ENCODE measurements at places on chromosomes 13 and 19.

DNA sequence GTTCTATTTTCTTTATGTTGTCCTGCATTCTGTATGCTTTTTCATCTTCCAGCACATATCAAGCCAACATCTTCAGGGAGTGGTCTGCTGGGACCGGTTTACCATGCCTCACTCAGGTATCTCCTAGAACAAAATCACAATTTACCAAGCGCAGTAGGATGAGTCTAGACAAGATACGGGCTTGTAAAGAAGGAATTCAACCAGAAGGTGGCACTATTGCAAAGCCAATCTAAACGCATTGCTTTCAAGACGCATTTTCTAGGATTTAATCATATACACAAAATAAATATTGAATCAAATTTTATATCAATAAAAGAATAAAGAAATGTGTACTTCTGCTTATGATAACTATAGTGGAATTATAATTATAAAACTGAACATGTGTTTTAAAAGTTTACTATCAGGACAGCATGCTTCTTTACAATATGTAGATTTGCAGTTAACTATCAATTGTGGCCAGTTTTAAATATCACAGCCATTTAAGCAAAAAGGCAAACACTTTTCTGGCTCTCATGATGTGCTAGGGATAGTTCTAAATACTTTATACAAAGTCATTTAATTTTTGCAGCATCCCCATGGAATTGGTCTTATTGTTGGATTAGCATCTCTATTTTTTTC, 16.1 kb upstream of the TPP2 start:
- DNase-seq = no peak

GRCh38 chr13:72850959-72851677, 69.2 kb downstream of the PIBF1 start:
- DNase-seq = no peak

DNA sequence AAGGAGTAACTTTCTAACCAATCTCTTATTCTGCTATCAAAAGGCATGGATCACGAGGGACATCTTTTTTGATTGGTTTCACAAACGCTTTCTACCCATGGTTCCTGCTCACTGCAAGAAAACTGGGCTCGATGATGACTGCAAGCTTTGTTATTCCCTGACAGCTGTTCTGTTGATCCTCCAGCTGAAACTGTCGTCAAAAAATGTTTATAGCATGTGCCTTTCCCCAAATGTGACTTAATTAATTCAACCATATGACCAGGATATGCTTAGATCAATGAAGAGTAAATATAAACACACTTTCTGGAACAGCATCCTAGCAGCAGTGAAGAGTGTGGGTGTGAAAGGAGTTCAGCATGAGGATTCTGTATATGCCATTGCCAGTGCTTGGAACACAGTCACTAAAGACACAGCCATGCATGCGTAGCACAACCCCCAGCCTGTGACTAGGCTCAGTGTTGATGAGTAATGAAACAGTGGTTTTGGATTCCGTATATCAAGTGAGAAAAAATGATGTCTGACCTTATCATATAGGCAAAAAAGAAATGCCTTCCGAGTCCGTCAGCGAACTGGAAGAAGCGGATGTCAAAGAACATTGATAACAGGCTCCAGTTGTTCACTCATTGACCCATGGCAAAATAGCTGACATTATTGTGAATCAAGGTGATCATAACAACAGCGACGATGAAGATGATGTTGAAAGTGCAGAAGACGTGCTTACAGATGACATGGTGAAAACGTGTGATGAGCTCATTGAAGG, 347.4 kb downstream of the FGF9 start:
- no peak for DNase-seq

GRCh38 chr19:8311461-8312260, 3.5 kb upstream of the CD320 start:
- DNase-seq = no peak

DNA sequence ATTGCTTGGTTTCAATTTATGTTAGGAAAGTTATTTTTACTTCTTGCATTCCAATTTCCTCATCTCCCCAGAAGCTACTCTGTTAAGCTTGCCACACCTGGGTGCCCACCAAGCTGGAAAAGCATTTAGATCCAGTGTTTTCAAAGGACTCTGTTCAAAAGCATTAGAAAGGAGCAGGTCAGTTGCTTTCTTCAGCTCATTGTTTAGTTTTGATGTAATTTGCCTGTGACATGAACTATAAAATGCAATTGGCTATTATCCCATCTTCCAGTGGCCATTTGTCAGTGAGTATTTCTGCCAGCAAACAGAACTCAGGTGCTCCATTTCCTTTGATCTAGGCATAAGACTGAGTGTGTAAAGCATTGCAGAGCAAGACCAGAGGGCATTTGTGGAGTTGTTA, 46.7 kb upstream of the RNF113B start:
- no peak for DNase-seq

DNA sequence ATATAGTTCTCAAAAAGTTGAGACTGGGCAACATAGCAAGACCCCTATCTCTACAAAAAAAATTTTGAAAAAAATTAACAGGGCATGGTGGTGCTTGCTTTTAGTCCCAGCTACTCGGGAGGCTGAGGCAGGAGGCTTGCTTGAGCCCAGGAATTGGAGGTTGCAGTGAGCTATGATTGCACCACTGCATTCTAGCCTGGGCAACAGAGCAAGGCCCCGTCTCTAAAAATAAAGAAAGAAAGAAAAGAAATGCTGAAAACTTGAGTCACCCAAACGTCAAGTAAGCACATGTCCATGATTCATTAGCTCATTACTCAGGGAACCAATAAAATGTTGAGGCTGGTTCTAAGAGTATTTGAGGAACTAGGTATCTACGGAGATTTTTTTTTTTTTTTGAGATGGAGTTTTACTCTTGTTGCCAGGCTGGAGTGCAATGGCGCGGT, 33.9 kb upstream of the SEMA6B start:
- DNase-seq = no peak

DNA sequence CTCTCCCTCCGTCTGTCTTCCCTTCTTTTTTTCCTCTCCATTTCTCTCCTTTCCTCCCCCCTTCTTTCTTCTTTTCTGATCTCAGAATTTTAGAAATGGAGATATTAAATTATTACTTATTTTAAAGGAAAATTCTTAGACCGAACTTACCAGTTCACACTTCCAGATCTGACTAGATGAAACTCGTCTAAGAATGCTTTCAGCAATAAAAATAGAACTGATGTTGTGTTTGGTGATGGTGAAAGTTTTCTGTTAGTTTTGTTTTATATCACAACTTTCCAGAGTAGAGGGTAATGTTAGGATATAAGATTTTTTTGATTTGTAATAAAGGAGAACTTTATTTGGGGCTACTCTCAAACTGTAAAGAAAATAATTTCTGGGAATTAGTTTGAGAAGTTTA, 29.9 kb downstream of the UCHL3 start:
- DNase-seq = no peak

DNA sequence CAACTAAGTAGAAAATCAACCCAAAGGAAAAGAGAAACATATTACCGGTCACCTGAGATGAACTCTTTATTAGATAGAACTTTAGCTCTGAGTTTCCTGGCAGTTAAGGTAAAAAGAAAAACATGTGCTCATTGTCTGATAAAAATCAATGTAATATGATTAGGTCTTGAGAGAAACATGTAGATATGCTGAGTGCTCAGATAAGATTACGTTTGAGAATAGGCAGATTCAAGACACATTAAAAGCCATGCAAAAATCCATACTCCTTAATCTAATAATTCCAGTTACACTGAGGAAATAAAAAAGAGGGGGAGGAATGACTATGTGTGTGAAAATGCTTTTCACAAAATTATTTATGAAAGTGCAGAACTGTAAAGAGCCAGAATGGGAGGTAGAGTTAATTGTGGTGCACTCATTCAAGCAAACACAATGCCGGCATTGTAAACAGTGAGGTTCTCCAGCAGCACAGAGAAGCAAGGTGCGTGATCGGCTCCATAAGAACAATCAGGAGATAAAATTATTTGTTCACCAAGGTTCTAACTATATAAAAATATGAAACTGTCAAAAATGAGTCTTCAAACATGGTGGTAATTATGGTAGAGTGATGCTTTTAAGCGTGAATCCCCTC, 88.8 kb downstream of the MBNL2 start:
- no peak for DNase-seq

DNA sequence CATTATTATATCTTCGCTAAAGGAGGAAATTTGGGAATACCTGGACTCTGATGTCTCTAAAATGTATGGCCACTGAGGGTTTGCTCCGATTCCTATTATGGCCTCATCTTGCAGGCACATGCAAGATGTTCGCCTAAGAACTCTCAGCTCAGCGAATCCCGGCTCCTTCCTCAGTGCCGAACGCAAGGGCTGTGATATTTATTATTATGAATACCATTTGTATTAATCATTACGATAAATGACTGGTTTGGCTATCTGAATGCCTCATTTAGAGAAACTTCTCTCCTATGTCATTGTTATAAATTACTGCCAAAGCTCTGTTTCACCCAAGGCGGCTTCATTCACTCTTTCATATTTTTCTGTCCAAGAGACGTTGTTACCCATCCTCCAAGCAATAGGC, 369.7 kb upstream of the TSHZ3 start:
- DNase-seq = no peak

DNA sequence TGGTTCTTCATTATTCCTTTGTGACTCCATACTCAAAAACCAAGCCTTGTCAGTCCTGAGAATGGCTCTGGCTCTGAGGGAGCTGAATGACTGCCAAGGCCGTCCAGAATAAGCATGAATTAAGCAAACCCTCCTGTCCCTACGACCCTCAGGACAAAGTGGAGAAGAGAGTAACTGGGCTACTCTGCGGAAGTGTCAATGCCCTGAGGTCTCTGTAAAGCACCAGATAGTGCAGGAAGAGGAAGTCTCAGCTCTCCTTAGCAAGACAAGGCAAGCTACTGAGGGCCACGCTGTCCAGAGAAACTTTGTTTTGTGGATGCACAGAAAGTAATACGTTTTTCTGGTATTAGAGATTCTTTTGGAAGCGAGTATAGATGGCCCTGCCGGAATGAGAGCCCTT, 94.1 kb downstream of the RNASEH2B start:
- no peak for DNase-seq

DNA sequence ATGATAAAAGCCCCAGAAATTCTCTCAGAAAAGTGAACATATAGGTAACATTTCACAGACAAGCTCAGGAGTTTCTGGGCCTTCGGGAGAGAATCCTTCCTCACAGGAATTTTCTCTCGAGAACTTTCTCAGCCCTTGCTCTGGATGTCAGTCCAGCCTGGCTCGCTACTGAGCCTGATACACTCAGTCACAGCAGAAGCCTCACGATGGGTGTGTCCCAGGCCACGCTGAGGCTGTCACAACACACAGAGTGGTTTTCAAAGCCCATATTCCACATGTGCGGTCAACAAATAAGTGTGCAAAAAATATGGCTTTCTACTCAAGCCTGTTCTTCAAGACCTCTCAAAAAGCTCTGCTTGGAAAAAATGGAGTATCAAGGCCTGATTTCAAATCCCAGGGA, 31.5 kb upstream of the MEDAG start:
- DNase-seq = no peak

DNA sequence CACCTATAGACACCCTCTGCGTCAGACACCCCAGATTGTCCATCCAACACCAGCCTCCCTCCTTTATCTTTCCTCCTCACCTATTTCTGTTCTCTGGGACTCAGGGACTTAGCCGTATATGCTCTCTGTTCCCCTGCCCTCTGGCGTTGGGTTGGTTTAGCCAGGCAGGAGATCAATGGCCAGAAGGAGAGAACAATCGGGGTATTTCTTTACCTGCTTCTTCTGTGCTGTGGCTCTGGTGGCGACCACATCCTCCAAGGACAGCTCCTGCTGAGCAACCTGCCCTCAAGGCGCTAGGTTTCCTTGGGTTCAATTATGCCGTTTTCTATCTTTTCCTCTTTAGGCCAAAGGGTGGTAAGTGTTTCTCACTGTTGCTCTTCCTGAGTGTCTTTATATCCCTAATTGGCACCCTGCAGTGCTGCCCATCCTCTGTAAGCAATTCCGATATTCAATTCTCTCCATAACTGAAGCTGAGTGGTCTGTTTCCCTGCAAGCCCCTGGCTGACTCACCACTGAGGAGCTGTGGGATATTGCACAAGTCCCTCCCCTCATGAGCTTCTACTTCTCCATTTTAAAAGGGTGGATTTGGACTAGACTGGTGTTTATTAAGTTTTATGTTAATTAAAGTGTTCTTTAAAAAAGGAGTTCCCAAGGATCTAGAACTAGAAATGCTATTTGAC, 63.7 kb upstream of the TMTC4 start:
- DNase-seq = no peak

GRCh38 chr13:84923831-84924230, 875.4 kb downstream of the SLITRK6 start:
- DNase-seq = no peak

DNA sequence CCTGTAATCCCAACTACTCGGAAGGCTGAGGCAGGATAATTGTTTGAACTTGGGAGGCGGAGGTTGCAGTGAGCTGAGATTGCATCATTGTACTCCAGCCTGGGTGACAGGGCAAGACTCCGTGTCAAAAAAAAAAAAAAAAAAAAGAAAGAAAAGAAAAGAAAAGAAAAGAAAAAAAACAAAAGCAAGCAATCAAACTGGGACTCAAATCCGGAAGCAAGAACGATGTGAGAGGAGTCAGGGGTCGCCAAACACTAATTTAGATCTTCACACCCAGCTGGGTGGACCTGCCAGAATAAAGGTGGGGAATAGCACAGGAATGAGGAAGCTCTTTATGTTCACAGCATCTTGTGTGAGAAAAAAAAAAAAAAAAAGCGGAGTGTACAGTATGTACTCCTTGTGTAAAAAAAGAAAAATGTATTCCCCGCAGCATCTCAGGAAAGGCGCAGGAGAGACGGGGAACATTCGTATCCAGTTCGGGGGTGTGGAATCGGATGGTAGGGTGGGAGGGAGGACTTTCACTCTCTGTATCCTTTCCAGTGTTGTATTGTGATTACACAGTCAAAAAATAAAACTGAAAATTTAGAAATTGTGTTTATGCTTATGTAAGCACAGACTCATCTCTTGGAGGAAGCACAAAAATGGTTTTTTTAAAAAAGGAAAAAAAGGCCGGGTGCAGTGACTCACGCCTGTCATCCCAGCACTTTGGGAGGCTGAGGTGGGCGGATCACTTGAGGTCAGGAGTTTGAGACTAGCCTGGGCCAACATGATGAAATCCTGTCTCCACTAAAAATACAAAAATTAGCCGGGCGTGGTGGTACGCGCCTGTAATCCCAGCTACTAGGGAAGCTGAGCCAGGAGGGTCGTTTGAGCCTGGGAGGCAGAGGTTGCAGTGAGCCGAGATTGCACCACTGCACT, 7.6 kb downstream of the DNAJB1 start:
- DNase-seq = no peak

GRCh38 chr13:97448503-97449251, 14.7 kb downstream of the RAP2A start:
- DNase-seq = no peak

- DNase-seq = peak; percentile 67
These were observed 712 bp downstream of the BBC3 start for GRCh38 chr19:47230054-47230920.

GRCh38 chr19:37954421-37954874, 47.4 kb downstream of the SIPA1L3 start:
- no peak for DNase-seq

DNA sequence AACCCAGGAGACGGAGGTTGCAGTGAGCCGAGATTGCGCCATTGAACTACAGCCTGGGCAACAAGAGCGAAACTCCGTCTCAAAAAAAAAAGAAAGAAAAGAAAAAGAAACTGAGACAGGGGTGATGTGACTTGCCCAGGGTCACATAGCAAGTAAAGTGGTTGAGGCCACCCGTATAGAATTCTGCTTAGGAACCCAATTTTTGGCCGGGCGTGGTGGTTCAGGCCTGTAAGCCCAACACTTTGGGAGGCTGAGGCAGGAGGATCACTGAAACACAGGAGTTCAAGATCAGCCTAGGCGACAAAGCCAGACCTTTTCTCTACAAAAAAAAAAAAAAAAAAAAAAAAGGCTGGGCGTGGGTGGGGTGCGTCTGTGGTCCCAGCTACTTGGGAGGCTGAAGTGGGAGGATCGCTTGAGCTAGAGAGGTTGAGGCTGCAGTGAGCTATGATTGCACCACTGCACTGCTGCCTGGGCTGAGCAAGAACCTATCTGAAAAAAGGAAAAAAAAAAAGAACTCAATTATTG, 1.3 kb downstream of the SNRPA start:
- DNase-seq = no peak
